ENCODE measurements at places on chromosomes 1 and 21.

GRCh38 chr1:21891621-21892479 lies 45.3 kb downstream of the HSPG2 start:
- DNase-seq: no peak

GRCh38 chr1:33408093-33408436 lies 22.8 kb downstream of the PHC2 start:
- no peak for DNase-seq

GRCh38 chr21:29638761-29639327 lies 301.0 kb downstream of the GRIK1 start:
- no peak for DNase-seq

GRCh38 chr1:42013881-42014470 lies 95.3 kb upstream of the HIVEP3 start:
- DNase-seq: no peak
